Activated gamma-delta T cell (primary cell): ENCODE measurements at places on chromosomes 2 and 18.

DNA sequence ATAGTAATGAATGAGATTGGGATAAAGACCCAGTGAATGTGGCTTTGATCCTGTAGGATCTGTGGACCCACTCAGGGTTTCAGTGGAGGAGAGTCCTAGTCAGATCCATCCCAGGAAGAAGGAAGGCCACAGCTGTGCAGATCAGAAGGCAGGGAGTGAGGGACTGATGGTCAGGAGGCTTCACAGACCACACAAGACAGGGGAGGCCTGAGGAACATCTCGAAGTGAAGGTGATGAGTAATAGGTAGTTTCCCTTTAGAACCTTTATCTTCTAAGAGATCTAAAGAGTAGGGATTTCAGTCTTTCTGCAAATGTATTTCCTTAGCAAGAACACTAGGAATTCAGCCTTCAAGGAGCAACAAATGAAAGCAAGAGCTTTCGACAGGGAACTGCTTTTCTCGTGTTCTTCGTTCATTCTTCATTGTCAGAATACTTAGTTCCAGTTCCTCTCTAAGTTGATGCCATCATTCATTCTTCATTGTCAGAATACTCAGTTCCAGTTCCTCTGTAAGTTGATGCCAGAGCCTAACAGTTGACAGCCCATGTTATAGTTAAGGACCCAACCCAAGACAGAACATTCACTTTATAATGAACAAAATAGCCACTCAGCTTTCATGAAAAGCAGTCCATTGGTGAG, 150.2 kb upstream of the EPAS1 start:
- DNase-seq: no peak

DNA sequence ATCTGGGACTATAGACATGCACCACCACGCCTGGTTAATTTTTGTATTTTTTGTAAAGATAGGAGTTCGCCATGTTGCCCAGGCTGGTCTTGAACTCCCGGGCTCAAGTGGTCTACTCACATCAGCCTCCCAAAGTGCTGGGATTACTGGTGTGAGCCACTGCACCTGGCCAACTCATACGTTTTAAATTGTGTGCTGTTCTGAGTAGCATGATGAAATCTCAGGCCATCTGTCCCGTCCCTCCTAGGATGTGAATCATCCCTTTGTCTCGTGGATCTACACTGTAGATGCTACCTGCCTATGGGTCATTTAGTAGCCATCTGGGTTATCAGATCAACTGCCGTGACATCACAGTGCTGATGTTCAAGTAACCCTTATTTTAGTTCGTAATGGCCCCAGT, 38.5 kb upstream of the RMP24 start:
- no peak for DNase-seq

DNA sequence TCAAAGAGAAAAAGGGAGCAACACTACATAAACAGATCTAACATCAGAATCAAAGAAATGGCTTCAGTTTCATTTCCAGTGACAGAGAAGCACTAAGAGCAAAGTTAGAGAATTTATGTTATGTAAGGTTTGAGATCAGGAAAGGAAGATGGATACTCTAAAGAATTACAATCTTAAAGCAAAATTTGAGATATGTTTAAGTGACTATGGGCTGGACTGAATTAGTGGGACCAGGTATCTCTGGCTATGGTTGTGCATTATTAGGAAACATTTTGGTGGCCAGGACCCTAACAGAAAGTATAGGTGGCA, 208.2 kb downstream of the CCDC178 start:
- no peak for DNase-seq

- DNase-seq: no peak
These were observed 43.1 kb upstream of the LONRF2 start for GRCh38 chr2:100365434-100365833.

- no peak for DNase-seq
These were observed 31.2 kb downstream of the GCFC2 start for GRCh38 chr2:75679556-75679955.

GRCh38 chr2:88671786-88672427, 19.6 kb upstream of the RPIA start:
- no peak for DNase-seq

DNA sequence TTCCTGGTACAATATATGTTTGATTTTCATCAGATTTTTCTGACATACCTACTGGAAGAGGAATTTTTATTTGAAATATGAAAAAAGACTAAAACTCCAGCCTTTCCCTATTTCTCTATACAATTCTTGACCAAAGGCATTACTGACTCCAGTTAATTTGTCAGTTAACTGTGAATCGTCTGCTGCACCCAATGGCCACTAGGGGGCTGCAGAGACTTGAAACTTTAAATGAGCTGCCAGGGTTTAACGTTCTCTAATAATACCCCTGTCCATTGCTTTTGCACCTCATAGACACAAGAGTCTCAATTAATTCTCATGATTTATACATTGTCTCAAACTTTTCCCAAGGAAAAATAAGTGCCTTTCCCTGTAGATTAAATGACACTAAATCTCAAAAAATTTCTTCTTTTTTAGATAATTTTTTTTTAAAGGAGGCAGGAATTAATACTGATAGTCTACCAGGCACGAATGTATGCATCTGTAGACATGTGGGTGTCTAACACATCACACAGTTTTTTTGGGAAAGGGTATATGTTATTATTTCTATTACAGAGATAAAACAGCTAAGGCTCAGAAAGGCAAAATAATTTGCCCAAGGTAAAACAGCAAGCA, 1.8 kb upstream of the ALK start:
- no peak for DNase-seq

GRCh38 chr2:116142644-116143227, 1671.8 kb upstream of the DDX18 start:
- no peak for DNase-seq

DNA sequence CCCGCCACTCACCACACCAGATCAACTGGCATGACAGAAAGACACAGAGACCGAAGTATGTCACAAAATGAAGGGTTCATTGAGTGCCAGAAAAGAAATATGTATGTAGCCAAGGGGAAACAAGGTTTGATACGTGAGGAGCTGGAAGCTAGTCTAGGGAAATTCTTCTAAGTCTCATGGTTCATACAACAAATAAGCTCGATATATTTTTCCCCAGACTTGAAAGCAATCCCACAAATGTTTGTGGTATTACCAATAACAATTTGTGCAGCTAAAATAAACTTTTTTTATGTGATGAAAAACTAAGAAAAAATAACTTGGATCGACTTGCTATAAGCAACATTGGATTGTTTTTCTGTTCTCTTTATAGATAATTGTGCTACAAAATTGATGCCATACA, 777.0 kb downstream of the TSN start:
- DNase-seq: no peak

DNA sequence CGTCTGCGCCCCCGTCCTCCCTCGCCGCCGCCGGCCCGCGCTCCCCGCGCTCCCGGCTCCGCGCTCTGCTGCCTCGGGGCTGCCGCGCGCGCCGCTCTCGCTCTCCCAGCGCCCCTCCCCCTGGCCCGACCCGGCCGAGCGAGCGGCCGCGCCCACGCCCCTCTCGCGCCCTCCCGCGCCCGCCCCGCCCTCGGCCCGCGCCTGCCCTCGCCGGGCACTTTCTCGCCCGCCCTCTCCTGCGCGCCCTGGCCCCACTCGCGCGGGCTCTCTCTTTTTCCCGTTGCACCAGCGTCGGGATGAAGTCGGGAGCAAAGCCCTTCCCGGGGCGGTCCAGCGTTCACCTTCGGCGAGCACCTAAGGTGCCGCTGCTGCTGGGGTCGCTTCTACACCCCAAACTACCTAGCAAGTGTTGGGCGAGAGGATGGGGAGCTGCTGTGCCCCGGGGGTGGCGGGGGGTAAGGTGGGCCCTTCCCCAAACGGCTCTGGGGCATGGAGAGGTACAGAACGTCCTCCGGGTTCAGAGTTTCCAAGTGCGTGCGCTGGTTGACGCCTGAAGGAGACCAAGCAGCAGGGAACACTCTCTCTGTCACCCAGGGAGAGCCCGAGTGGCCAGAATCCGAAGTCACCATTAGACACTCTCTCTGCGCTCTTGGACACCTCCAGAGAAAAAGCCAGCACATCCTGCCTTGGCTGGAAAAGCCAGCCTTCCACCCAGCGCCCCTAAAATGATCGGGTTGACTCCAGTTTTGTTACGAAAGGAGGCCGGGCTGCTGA, at the start of gene COLEC12:
Gene COLEC12, minus strand, starts transcription at position 70 of the 774 bp plus-strand sequence. CDS start 187 bp downstream, outside the sequence.
- no peak for DNase-seq

GRCh38 chr18:61076986-61077385, 256.2 kb upstream of the CDH20 start:
- DNase-seq: no peak

- DNase-seq: no peak
These were observed 91.7 kb downstream of the DTNA start for GRCh38 chr18:34801774-34802173.

DNA sequence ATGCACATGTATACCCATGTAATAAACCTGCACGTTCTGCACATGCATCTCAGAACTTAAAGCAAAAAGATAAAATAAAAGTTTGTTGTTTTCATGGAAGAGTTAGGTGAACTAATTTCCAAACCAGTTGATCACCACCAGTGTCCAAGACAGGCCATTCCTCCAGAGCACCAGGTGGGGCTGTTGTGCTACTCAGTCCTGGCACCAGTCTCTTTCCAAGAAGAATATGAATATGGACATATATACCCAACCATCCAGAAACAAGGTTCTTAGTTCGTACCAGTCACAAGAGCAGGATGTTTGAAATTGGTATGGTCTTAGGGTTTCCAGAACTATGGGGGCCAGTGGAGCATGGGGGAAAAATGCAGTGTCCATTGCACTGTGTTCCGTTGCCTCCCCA, 17.2 kb upstream of the TNP1 start:
- DNase-seq: no peak

DNA sequence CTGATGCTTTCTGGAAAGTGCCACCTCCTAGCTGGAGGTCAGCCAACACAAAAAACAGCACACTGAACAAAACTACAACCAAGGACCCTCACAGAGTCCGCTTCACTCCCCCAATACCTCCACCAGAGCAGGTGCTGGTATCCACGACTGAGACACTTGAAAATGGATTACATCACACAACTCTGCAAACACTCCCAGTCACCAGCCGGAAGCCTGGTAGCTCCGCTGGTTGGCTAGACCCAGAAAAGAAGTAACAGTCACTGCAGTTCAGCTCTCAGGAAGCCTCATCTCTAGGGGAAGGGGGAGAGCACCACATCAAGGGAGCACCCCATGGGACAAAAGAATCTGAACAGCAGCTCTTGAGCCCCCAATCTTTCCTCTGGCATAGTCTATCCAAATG, 175.4 kb downstream of the LCLAT1 start:
- no peak for DNase-seq

- DNase-seq: no peak
These were observed 14.7 kb downstream of the CROCC2 start for GRCh38 chr2:240920783-240921231.

- DNase-seq: no peak
These were observed 22.6 kb downstream of the MYL12B start for GRCh38 chr18:3284501-3284900.

- no peak for DNase-seq
These were observed 793.1 kb downstream of the ERBB4 start for GRCh38 chr2:211745295-211746097.

GRCh38 chr2:151333083-151333482, 24.3 kb upstream of the TNFAIP6 start:
- no peak for DNase-seq

- DNase-seq: no peak
These were observed 207.4 kb downstream of the NCK2 start for GRCh38 chr2:105952131-105952530.

DNA sequence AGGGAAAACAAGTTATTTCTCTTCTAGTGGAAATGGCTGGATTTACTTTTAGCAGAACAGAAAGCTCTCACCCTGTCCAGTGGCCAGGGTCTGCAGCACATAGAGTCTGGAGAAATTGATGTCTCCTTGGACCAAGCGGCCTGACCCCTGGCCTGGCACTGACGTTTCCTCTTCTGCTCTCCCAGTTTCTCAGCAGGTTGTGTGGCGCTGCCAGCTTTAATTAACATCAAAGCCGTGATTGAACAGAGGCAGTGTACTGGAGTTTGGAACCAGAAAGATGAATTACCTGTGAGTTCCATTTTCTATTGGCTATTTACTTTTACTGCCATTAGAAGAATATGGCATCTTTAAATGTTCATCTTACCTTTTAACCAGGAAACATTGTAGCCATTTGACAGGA, 20.9 kb downstream of the CD8A start:
- DNase-seq: no peak

DNA sequence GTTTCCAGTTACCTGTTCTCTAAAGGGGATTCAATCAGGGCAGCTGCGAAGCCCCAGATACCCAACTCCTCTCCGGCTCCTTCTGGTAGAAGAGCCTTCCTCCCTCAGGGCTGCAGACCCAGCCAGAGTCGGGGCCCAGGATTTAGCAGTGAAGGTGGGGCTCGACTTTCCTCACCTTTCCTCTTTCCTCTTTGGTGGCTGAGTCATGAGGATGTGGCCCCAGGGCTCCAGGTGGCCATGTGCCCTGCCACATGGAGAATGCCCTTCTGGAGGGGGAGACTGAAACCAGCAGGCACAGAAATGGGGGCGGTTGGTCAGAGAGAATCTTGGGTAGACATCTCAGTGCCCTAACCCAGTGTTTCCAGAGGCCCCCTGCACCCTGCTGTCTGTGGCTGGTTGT, 402.6 kb downstream of the NBAS start:
- DNase-seq: no peak

DNA sequence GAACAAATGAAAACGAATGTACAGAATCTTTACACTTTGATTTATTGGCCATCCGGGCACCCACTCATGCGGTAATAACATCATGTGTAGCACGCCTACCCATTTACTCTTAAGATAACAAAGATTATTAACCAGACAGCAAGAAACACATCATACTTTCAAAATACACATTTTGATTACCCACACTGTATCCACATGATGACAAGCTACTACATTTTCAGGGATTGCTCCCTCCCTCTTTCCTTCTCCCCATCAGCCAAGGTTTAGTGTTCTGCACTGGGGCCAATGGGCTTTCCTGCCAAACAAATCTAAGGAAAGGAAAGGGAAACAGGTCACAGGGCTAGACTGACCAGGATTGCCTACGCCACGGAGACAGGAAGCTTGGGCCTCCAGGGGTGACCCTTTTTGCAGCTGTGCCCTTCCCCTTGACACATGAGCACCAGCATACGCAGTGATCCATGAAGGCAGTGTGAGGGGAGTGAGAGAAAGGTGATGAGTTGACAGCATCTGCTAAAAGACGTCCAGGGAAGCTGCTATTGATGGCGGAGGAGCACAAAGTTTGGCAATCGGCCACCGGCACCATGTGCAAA, 76.5 kb downstream of the ZNF521 start:
- no peak for DNase-seq

DNA sequence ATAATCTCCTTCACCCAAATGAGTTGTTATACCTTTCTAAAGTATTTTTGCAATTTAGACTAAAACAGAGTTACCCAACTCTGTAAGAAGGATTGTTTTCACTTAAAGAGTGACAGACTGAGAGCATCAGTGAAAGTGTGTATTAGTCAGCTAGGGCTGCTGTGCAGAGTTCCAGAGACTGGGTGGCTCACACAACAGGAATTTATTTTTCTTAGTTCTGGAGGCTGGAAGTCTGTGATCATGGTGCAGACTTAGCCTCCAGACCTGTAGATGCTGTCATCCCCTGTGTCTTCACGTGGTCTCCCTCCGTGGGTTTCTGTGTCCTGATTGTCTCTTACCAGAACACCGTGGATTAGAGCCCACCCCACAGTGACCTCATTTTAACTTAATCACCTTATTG, 40.0 kb downstream of the BCL2L11 start:
- no peak for DNase-seq
